Cardiac septum (tissue), 1 donor: ENCODE measurements at places on chromosomes 12 and 14. TPM values are rescaled to one million over a fixed set of nuclear protein-coding genes. Genes with fewer than 3 reads are reported as not detected.

The GNB3 gene
- 9.7 TPM for total RNA-seq

The MAP3K12 gene
- 7.0 TPM for total RNA-seq

The TAS2R42 gene
- not detected for total RNA-seq

The OS9 gene
- 133 TPM for total RNA-seq

The PRIMA1 gene
- total RNA-seq, result 2.3 TPM

The METTL25 gene
- total RNA-seq, result 17.8 TPM

GRCh38 chr14:81269100-81269978, 48.6 kb upstream of the GTF2A1 start:
- no peak for DNase-seq

GRCh38 chr12:107449891-107450290, 235.7 kb upstream of the PWP1 start:
- DNase-seq, result no peak

- DNase-seq, result no peak
Measured at GRCh38 chr14:92121207-92121669, 268 bp downstream of the NDUFB1 start.

DNA sequence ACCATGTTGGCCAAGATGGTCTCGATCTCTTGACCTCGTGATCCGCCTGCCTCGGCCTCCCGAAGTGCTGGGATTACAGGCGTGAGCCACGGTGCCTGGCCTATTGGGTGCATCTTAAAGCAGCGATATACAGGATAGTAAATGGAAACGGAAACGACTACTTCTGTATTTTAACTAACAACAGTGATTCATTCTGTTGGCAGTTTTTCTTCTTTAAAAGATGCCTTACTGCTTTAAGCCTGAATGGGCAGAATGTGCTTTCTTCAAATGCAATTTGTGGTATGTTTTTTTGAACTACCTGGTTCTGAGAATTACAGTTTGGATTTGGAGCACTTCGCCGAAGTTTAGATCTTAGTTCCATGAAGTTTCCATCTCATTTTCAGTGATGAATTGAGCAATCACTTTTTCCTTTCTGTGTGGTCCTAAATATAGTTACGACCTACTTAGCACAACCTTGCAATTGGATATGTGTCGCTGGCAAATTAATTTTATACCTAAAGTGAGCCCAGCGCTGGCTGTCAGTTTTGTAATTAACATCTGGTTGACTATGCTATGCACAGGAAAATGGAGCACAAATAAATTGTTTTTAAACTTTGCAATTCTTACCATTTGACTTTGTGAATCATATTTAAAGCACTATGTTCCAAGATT, 53.6 kb upstream of the EIF5 start:
- DNase-seq, result no peak

DNA sequence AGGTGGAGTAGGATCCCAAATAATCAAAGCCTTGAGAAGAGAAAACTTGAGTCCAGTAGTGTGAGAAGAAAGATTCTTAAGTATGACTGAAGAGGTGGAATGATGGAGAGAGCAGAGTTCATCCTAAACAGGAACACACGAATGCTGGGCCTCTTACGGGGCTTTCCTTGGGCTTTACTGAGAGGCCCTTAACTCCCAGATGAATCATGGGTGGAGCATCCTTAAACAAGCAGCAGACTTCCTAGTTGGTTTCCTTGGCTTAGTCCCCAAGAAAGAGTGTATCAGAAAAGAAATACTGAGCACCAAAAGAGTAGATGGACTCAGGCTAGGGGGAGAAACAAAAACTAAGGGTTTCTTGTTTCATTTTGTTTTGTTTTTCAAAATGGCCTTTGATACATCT, 132.5 kb downstream of the GPR135 start:
- no peak for DNase-seq

- DNase-seq, result no peak
Measured at GRCh38 chr12:62288328-62288727, 28.1 kb downstream of the USP15 start.

DNA sequence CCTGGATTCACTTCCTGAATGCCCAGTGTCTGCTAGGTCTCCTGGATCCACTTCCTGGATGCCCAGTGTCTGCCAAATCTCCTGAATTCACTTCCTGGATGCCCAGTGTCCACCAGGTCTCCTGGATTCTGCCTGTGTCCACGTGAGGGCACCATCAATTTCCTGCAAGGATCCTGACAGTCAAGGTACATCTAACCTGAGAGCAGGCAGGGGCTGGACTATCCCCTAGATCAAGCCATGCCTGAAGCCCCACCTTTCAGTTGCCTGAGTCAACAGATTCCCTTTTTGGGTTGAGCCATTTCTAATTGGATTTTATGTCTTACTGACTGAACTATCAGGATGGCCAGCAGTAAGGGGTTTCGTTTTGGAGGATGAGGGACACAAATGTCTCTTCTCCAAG, 49.5 kb downstream of the GALNT9 start:
- DNase-seq, result no peak

- DNase-seq, result no peak
Measured at GRCh38 chr12:639566-639965, 23.7 kb downstream of the NINJ2 start.

- no peak for DNase-seq
Measured at GRCh38 chr12:104059963-104060362, 4.4 kb upstream of the HCFC2 start.

- DNase-seq, result no peak
Measured at GRCh38 chr14:51867741-51868140, 7.3 kb downstream of the GNG2 start.

DNA sequence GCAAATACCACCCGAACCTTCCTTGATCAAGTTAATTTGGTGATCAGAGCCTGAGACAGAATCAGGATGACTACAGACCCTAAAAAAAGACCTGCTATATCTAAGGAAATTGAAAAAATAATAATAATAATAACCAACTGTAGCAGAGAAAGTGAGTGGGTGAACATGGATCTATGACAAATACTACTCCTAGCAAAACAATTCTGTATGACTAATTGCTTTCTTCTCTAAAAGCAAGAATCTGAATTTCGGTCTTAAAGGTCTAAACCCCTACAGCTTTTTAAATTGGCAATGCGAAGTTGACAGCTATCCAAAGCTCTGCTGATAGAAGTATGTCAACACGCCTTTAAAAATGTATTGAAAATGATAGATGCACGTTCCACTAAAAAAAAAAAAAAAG, 102.2 kb downstream of the PRKAB1 start:
- DNase-seq, result no peak

DNA sequence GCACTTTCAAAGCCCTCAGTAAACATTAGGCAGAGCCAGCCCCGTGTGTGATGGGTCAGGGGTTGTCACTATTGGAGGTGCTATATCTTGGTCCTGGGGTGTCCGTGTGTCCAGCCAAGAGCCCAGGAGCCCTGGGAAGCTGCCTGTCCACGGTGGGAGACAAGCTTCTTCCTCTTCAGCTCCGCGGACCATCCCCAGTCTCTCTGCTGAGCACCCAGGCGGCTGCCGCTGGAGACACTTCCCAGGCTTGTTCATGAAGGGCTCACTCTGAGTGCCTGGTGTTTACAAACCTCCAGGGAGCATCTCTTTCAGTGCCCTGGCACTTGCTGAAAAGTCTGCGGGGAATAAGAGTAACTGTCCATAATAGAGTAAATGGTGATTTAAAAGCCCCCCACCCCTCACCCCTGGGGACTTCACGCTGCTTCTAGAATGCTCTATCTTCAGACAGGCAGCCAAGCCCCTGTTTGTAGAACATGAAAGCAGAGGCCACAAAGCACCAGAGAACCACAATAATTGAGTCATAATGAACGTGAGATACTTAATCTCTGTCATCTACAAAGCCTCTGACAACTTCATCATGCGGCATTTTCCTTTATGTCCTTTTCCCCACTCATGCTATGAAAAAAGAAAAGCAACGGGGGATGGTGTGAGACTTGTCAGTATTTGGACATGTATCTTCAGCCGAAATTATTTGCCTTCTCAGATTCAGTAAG, 178.6 kb downstream of the TMEM132C start:
- DNase-seq, result no peak

GRCh38 chr12:30888241-30888640, 38.3 kb upstream of the TSPAN11 start:
- no peak for DNase-seq

- no peak for DNase-seq
Measured at GRCh38 chr12:131574395-131574771, 136.5 kb upstream of the SFSWAP start.

DNA sequence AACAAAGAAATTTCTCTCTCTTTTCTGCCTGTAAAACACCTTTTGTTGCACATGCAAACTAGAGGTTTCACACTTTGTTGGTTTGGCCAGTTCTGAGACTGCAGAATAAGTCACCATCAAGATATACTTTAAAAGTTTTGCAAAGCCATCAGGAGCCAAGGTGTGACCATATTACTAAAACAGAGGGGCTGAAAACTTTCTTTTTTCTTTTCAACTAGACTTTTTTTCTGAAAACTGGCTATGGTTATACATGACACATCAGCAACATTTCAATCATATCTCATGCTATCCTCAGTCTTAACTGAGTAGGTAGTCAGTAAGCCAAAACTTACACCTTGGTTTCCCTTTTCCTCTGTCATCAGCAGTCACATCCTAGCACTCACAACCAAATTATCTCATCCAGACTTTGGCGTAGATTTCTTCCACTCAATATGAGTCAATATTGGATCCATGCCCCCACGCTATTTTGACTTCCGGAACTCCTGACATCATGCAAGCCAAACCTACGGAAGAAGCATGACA, 4.1 kb upstream of the IFNG start:
- DNase-seq, result no peak

DNA sequence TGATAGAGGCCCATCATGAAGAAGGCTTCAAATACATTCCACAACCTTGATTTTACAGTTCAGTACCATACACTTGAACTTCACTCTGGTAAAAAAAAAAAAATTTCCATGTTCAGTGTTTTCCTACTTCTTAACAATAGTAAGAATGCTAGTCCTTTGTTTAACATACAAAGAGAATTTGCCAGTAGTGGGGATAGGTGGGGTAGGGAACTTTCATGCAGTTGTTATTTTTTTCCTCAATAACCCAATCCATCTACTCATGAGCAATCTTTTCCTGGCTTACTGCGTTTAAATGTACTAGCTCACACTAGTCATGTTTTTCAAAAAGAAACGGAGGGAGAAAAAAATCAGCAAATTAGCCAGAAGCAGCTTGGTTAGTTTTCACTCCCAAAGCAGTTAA, 206.1 kb downstream of the PRKD1 start:
- DNase-seq, result no peak

GRCh38 chr14:36915081-36915480, 253.4 kb downstream of the PAX9 start:
- no peak for DNase-seq

DNA sequence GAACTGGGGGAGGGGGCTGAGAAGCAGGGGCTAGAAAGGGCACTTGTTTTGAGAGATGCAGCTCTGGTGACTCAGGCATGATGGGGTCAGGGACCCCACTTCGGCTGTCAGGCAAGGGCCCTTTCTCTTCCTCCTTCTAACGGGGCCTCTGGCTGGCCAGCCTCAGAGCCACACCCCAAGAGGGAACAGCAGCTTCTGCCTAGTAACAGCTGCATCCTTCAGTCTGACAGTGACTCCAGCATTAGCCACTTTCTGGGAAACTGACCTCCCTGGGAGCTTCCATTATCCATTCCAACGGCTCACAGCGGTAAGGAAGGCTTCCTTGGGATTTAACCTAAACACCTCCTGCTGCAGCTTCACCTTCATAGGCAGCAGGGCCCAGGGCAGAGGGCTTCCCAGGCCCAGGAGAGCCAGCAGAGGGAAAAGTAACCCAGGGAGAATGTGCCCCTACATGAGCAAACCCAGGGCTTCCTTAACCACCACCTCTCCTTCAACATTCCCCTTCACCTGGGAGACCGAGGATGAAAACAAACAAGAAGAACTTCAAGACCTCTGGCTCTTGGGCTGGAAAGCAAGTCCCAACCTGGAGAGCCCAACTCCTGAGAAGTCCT, 2.7 kb downstream of the NCKAP5L start:
- no peak for DNase-seq

DNA sequence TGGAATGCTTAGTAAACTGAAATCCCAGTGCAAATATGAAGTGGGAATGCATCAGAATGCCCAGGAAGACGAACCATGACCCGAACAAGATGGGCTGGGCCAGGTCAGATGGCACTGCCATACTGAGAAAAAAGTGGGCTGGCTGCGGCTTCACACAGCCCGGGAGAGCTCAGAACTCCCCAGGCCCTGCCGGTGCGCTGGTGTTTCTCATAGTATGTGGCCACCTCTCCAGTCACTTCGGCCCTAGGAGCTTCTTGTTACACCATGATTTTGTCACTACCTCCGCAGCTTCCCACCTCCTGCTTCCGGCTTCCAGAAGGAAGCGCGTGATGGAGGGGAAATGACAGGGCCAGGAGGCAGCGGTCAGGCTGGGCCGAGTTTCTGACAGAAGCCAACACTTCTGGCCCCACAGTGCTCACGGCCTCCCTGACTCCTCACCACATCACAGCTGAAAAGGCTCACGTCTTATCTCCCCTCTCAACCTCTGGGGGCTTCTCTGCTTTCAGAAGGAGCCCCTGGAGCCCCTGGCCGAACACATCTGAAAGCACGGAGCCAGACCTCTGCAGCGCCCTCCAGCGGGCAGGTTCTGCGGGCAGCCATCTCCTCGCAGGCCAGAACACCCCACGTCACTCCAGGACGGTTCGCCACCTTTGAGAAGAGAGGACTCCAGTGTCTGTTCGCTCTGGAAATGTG, 30.7 kb downstream of the DAD1 start:
- DNase-seq, result no peak

GRCh38 chr12:88225776-88226175, 83.7 kb downstream of the TMTC3 start:
- DNase-seq, result no peak

GRCh38 chr14:56809270-56810146, 771 bp downstream of the OTX2 start:
- no peak for DNase-seq

DNA sequence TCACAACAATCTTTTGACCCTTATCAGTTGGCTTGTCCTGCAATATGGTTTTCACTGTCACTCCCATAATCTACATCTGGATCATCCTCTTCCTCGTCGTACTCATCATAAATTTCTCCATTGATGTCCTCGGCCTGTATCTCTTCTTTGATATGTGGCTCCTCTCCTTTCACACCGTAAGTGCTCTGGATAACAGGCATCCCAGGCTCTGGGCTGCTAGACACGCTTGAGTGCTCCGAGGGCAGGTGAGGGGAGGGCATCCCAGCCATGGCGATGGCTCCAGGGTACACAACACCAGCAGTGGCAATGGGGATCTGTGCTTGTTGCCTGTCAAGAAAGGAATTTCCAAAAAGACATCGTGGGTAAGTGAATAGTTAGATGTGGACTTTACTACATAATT, 415.3 kb downstream of the SOX5 start:
- DNase-seq, result no peak

DNA sequence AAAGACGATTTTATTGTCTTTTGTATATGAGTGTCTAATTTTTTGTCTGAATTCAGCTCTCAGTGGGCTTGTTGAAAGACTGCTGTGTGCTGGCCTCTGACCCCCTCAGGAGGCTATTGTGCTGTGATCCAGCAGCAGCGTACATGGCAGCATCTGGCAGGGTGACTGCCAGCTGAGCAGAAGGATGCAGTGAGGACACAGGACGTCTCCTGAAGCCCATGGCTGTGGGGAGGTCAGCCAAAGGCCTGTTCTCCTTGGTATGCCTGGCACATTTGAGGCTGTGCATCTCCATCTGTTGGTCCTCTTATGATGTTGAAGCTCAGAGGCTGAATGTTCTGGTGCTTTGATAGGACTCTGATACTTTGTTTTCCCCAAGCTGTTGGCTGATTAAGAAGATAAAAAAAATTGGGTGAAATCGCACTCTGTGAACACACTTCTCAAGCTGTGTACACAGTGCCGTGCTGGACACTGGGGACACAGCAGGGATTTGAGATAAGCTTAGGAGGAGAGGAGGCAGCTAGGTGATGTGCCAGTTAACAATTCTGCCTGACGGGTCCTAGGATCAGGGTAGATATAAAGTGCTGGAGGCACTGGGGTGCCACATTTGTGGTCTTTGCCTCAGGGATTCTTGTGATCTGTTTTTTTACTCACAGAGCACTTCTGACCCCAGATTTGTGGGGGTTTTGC, 37.5 kb downstream of the EID3 start:
- no peak for DNase-seq
